ENCODE measurements at places on chromosomes 16 and 17.

DNA sequence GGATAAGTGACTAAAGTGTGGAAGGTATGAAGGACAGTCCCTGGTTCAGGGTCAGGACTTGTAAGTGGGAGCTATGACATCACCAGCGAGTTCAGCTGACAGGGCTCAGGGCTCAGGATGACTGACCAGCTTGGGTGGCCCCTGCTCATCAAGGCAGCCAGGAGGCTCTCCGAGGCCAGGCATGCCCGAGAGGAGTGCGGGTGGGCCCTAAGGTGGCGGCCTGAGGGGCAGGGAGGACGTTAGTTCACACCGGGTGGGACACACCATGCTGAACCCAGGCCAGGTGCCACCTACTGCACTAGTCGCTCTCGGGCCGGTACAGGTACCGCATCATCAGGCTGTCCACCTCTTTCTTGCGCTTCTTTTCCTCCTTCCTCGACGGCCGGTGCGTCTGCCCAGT lies 36.5 kb downstream of the PIPOX start:
- no peak for DNase-seq

GRCh38 chr16:59188029-59188428 lies 453.9 kb upstream of the GOT2 start:
- DNase-seq = no peak

- DNase-seq = no peak
These were observed 104.5 kb downstream of the CRLF3 start for GRCh38 chr17:30720013-30720471.

GRCh38 chr17:64340557-64340956 lies 50.1 kb downstream of the PECAM1 start:
- DNase-seq = no peak

GRCh38 chr16:90072442-90073105 lies 4.6 kb downstream of the PRDM7 start:
- no peak for DNase-seq

DNA sequence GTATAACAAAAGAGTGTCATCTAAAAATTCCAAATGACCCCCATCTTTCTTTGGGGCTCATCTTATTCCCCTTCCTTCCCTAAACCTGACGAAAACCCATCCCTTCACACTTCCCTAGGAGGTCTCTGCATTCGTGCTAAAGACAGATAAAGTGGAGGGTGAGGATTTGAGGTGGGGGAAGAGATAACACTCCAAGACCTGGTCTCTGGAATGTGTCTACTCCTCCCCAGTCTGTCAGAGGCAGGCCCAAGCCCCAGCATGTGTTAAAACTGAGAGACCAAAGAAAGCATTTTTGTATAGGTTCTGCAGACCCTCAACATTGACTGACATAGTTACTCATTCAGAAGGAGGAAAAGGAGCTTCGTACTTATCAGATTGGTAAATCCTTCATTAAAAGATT lies 11.0 kb upstream of the LHX1 start:
- no peak for DNase-seq

- DNase-seq = no peak
These were observed 2.0 kb downstream of the POLR2A start for GRCh38 chr17:7486181-7486580.

GRCh38 chr17:7034955-7035590 lies 742 bp upstream of the SLC16A13 start:
- DNase-seq = peak; percentile 57

GRCh38 chr16:87806261-87806640 lies 40.5 kb upstream of the KLHDC4 start:
- DNase-seq = peak; percentile 56

GRCh38 chr16:56861092-56861610 lies 3.9 kb upstream of the SLC12A3 start:
- no peak for DNase-seq

- DNase-seq = peak; percentile 52
These were observed 33.9 kb downstream of the CYTH1 start for GRCh38 chr17:78748048-78748729.

- no peak for DNase-seq
These were observed 595.6 kb upstream of the KIF2B start for GRCh38 chr17:53227111-53227510.

- no peak for DNase-seq
These were observed 50.4 kb upstream of the BCAR1 start for GRCh38 chr16:75301804-75302203.

DNA sequence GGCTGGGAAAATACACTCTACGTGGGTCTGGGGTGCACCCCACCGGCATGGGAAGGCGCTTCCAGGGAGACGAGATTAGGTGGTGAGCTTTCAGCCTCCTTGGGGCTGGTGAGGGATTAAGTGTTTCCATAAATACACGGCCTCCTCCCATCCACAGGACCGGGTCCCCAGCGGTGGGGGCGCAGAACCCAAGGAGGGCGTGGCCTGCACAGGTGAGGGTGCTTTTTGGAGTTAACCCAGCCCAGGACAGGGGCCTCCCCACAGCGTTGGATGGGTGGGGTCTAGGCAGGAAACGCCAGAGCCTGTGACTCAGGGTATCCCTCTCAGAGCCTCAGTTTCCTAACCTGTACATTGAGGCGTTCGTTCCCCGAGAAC lies 1.1 kb downstream of the C16orf74 start:
- no peak for DNase-seq

GRCh38 chr16:56744996-56745640 lies 15.2 kb downstream of the NUP93 start:
- no peak for DNase-seq

GRCh38 chr17:9236286-9237052 lies 215.2 kb downstream of the NTN1 start:
- no peak for DNase-seq

- DNase-seq = no peak
These were observed 25.6 kb downstream of the UNK start for GRCh38 chr17:75810216-75810615.
